ENCODE measurements at places on chromosomes 1 and 21. TPM values are rescaled to one million over a fixed set of nuclear protein-coding genes. Genes with fewer than 3 reads are reported as not detected.

Gene OR2T11
- not detected for total RNA-seq

Gene BNIPL
- 0.22 TPM for total RNA-seq

Gene KTI12
- 16.0 TPM for total RNA-seq

Gene ADCY10
- total RNA-seq = 0.22 TPM

Gene C8B
- not detected for total RNA-seq

Gene ITLN2
- total RNA-seq = not detected

Gene DPT
- total RNA-seq = under 0.01 TPM

Gene PM20D1
- not detected for total RNA-seq

Gene SLC35E2B
- 51.4 TPM for total RNA-seq

Gene L1TD1
- 0.14 TPM for total RNA-seq

Gene LCE1B
- not detected for total RNA-seq

Gene CYP4Z1
- total RNA-seq = not detected

Gene MIA3
- 86.7 TPM for total RNA-seq

Gene GNB1
- total RNA-seq = 137 TPM

Gene FTCD
- not detected for total RNA-seq

Gene SPRR1B
- total RNA-seq = not detected

Gene TUFT1
- total RNA-seq = 21.7 TPM

Gene PRR9
- 0.22 TPM for total RNA-seq

Gene FCRL5
- not detected for total RNA-seq

Gene GPR153
- total RNA-seq = 10.2 TPM

Gene PRAMEF27
- total RNA-seq = not detected

Gene PALMD
- not detected for total RNA-seq

Gene KCNQ4
- total RNA-seq = not detected

Gene FAM177B
- total RNA-seq = not detected

Gene FCRL6
- total RNA-seq = not detected

Gene S100A2
- total RNA-seq = 2.1 TPM

Gene NCMAP
- total RNA-seq = not detected

Gene CHD5
- 0.14 TPM for total RNA-seq

Gene APCS
- total RNA-seq = not detected

Gene PRDX6
- total RNA-seq = 228 TPM

Gene ZYG11A
- total RNA-seq = 1.1 TPM

Gene UMODL1
- 0.29 TPM for total RNA-seq

Gene FCGR1A
- not detected for total RNA-seq

Gene SLC44A5
- total RNA-seq = under 0.01 TPM

Gene EDN2
- not detected for total RNA-seq

Gene ECE1
- total RNA-seq = 305 TPM

Gene NKAIN1
- total RNA-seq = not detected

Gene LRRC8C
- total RNA-seq = 39.8 TPM

Gene CFAP107
- total RNA-seq = not detected

Gene EPHB2
- 123 TPM for total RNA-seq

Gene PLD5
- total RNA-seq = not detected

Gene FAM43B
- not detected for total RNA-seq

Gene LMX1A
- not detected for total RNA-seq

Gene ALX3
- total RNA-seq = not detected

Gene PLEKHN1
- 4.9 TPM for total RNA-seq

Gene SGIP1
- total RNA-seq = 53.4 TPM

Gene FGGY
- 12.9 TPM for total RNA-seq

Gene KRTAP19-1
- not detected for total RNA-seq

Data from placental pericyte (primary cell).